ENCODE measurements at places on chromosomes 2 and 18.

GRCh38 chr2:64260093-64260803, 116.0 kb upstream of the PELI1 start:
- no peak for DNase-seq

DNA sequence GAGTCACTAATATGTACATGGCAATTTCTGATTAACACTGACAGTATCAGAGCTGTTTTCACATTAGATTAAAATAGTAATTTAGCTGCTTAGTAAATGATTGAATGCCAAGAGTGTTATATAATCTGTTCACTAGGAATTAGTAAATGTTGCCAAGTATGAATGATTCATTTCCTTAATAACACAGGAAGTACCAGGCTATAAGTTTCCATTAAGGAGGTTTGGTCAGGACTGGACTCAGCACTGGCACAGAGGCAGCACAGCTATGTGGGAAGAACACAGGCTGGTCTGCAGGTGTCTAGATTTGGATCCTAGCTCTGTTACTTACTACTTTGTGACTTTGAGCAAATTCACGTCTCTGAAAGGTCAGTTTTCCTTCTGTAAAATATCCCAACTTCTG, 97.2 kb downstream of the TDRD15 start:
- DNase-seq: no peak

GRCh38 chr18:6821356-6821755, 91.8 kb downstream of the ARHGAP28 start:
- no peak for DNase-seq

DNA sequence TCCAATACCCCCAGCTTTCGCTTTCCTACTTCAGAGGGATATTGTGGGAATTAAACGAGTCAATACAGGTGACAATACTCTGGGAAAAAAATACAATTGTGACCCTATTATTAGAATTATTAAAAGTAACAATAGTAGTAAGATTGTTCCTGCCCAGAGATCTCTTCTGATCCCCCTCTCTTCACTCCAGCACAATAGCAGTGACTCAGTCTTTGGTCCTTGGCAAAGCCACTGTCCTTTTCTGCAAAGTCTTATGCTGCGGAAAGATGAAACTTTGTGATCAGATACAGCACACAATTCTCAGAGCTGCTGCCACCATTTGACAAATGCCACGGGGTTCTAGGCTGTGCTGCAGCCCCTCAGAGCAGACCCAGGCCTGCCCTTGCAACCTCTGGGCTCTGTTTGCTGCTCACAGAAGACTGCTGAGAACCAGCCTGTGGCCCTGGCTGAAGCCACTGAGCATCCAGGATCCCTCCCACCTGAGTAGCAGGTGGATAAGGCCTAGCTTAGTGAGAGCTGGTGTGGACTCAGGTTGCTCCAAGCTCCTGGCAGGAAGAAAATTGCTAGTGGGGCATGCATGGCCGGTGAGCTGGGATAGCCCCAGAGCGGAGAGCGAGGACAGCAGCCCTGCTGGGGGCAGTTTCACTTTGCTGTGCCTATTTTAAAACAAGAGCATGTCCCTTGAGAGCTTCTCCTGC, 60.1 kb upstream of the ROCK2 start:
- no peak for DNase-seq

DNA sequence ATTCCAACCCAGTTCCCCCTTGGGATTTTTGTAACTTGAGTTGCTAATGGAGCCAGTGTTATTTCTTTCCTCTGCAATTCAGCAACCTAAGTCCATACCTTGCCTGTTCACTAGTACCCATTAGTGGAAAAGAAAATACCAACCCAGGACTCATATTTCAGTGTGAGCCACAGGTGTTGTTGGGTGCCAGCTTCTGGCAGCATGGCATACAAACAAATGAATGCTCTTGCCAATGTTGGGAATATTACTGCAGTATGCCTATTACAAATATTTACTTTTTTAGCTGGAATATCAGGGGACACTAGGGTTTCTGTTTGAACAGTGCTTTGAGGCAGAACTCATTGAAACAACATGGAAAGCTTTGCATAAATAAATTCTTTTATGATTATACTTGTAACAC, 130.2 kb downstream of the NCKAP5 start:
- no peak for DNase-seq

- no peak for DNase-seq
These were observed 70.9 kb downstream of the TCF4 start for GRCh38 chr18:55517055-55517454.

DNA sequence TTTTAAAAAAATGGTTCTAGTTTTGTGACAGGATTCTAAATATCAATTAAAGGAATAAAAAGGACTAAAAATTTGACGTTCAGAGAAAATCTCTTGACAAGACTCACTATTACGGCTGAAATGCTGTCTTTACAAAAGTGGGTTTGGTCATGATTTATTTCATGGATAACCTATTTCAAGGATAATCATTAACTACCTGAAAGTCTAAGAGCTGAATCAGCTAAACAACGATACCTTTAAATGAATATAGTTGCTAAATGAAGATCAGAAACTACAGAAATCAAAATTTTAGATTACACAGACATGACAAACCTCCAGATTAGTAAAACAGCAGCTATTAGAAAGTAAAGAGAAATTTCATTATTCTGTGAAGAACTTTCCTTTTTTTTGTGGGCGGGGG, 35.7 kb downstream of the RTTN start:
- DNase-seq: no peak

DNA sequence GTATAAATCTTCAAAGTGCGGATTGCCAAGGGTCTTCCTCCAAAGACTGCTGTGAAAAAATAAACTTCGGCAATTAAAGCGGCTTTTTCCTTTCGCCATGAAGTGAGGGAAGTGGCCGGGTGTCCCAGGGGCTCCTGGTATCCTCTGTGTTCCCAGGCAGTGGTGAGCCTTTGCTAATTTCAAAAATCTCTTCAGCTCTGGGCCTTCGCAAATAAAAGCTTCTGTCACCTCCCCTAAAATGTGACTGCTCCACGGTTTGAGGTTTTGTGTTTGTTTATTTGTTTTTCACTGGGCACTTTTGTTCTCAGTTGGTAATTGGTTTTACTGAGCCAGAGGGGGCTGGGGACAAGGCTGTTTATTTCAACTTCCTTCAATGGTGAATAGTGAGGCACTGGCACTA, 270.1 kb upstream of the POU3F3 start:
- no peak for DNase-seq

- no peak for DNase-seq
These were observed 57.2 kb downstream of the TSHZ1 start for GRCh38 chr18:75267643-75268363.

DNA sequence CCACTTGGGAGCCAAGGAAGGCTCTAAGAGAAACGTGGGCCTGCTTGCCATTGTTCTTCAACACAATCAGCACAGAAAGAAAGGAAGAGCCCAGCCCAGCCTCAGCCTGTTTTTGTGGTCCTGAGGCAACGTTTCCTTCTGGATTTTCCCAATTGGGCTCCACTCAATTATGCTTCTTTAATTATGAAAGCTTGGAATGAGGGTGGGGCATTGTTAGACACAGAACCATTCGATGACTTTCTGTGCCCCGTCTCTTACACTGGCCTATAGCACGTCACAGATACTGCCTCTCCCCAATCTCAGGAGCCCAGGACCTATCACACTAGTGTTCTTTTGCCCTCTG, 207.4 kb downstream of the ZFP36L2 start:
- DNase-seq: no peak

DNA sequence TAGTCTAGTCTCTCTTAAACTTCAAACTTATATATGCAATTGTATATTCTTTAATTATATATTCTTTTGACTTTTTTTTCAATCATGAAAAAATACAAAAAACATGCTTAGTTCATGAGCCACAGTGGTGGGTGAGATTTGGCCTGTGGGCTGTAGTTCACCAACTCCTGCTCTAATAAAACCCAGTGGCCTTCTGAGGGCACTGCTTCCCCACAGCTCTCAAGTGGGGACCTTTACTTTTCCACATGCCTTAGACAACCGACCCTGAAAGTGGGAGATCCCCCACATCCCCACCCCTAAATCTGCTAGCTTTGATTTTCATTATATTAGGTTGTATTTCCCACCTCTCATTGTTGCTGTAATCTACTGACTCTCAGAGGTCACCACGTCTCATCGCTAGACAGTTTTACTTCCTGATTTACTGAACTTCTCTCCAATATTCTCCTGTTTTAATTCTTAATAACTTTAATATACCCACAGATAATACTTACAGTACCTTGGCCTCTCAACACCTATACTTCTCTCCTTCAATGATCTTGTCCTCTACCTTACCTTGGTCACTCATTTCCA, 57.3 kb downstream of the ROCK1 start:
- DNase-seq: no peak

DNA sequence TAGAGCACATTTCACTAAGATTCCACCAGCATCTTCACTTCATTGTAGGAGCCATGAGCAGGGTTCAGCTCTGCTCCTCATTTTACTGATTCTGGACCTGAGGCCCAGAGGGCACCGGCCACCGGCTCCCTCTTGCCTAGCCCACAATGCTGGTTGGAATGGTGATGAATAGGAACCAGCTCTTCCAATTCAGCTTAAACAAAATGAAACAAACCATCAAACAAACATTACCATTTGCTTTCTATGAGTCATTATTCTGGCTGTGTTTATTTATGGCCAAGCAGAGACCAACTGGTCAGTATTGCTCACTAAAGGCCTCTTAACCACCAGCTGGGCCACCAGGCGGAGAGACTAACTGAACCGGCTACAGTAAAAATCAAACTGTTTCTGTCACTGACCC, 176.7 kb downstream of the MTX2 start:
- DNase-seq: no peak

GRCh38 chr2:231030725-231031124, 6.6 kb upstream of the C2orf72 start:
- no peak for DNase-seq

- DNase-seq: no peak
These were observed 4.3 kb downstream of the RAX start for GRCh38 chr18:59268721-59269562.

GRCh38 chr2:227592694-227593387, 5.9 kb upstream of the SCYGR2 start:
- no peak for DNase-seq

DNA sequence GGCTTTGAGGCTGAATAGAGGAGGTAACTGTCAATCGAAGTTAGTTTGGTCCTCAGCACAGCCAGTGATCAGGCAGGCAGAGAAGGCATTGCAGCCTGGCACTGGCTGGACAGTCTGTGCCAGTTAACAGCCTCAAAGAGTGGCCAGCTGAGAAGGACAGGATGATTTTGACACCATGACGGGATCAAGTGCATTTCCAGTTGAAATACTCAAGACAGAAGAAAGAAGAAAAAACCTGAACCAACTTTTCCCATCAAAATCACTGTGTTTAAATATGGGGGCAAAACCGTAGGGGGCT, 96.7 kb upstream of the ZCCHC2 start:
- DNase-seq: no peak

- no peak for DNase-seq
These were observed 41.6 kb upstream of the RALBP1 start for GRCh38 chr18:9433671-9434121.

DNA sequence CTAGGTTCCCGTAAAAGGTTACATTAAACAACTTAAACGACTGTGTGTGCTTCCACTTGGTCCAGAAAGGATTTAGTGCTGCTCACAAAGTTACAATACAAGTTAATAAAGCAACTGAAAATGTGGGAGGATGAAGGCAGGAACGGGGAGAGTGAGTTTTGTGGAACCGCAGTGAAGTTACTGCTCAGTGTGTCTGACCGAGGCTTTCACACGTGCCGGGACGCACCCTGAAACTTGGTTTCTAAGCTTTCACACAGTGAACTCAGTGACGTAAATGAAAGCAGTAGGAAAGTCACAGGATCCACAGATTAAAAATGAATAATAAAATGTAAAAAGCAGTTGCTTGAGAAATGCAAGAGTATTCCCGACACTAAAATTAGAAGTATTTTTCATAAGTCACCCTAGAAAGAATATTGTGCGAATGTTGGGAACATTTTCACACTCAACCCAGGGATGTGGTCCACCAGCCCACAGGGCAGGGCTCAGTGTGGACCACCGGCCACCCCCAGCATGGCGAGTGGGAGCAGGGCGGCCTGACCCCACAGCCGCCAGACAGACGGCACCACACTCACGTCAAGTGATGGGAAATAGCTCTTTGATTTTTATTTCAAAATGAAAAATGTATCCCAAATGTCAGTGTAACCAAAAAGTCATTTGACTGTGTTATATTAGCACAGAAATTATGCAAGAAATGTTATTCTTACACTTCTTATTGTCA, 32.6 kb upstream of the CHMP1B start:
- DNase-seq: no peak

GRCh38 chr2:102122115-102122514, 20.4 kb upstream of the IL1R1 start:
- no peak for DNase-seq

DNA sequence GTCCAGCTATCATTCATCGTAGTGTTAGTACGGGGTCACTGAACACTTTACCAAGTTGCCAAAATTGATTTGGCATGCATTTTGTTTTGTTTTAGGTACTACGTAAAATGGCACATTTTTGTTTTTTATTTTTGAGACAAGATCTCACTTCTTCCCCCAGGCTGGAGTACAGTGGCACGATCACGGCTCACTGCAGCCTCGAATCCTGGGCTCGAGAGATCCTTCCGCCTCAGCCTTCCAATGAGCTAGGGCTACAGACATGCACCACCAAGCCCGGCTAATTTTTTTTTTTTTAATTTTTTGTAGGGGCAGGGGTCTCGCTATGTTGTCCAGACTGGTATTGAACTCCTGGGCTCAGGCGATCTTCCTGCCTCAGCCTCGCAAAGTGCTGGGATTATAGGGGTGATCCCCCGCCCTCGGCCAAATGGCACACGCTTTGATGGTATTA, 786 bp downstream of the TAF1B start:
- DNase-seq: no peak

DNA sequence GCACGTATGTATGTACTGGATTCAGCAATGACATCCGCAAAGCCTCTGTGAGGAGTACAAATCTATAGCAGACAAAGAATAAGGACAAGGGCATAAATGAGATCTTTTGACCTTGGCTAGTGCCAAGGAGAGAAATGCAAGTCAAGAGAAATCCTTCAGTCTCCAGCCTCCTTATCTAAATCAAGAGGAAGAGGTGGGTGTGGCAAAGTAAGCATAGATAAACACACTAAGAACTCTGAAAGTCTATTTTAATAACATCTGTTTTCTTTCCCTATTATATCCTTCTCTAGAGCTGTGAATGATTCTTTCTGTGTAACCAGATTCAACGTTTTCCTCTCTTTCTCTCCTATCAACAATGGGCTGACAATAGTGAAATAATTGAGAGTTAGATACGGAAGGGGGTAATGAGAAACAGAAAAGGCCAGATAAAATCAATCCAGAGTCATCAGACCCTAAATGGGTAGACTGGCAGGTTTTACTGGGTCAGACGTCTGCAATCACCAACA, 118.5 kb upstream of the ZFP36L2 start:
- DNase-seq: no peak

DNA sequence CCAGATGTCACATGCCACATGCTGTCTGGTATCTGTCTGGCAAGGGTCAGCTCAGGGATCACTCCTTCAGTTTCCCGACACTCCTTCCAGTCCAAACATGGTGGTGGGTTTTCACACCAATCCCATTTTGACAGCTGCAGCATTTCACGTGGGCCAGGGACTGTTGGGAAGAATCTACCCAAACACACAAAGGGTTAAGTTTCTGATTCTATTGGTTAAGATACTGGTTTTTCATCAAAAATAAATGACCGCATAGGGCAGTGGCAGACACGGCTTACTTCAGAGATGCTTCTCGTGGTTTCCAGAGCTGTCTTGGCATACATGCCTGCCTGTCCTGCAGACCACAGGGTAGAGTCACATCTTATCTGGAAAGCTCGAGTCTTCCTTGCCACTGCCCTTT, 79.7 kb downstream of the PSMG2 start:
- no peak for DNase-seq

GRCh38 chr2:37415128-37415820, 70.8 kb downstream of the QPCT start:
- no peak for DNase-seq
